ENCODE measurements at places on chromosomes 4 and X.

DNA sequence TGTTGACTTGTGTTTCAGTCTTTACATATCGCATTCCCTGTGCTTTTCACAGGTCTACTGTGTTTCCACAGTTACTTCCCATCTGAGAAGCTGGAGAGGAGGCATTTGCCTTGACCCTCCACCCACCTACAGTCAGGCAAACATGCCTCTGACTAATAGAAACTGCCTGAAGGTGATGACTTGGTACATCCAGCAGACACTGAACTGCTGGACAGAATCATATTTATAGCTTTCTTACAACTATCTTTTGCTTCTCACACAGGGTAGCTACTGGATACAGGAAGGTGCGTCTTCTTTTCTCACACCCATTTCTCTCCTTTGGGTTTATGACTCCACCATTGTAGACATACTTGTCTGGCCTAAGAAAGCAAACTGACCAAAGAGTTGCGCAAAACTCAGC, 58.0 kb downstream of the VGLL1 start:
- no peak for DNase-seq

DNA sequence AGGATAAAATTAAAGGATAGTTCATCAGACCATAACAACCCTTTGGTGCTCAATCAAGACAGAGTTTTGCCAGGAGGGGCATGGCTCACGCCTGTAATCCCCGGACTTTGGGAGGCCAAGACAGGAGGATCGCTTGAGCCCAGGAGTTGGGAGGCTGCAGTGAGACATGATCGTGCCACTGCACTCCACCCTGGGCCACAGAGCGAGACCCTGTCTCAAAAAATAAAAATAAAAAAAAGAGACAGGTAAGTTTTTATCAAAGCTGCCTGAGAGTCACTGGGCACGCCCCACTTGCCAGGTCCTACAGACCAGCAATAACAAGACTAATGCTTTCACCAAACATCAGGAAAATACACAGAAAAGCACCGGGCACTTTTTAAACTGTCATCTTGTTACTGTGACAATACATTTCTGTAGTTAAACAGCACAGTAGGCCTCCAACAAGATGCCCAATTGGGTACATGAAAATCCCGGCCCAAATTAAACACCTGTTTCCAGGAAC, 765 bp downstream of the CFAP97 start:
- DNase-seq: no peak

- DNase-seq: no peak
These were observed 40.7 kb downstream of the KLHL2 start for GRCh38 chr4:165248102-165248501.

- no peak for DNase-seq
These were observed 12.8 kb downstream of the SLC6A14 start for GRCh38 chrX:116449156-116449555.

Measured in HFFc6 (cell line).